ENCODE measurements at places on chromosomes 1 and 21.

DNA sequence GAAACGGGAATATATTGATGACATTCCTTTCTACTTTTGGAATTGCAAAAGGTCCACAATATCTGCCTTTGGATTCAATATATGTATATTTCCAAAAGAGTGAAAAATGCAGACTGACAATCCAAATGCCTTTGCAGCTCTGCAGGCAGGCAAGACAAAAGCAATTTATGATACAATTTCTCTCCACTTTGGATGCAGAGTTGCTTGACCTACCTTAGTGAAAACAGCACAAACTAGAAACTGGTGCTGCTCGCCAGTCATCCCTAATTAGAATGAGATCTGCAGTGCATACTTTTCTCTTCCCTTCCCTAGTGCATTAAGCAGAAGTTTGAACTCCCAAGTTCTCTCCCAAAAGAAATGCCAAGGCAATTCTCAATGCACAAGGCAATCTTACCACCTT is 56.8 kb downstream of the KIAA0319L start:
- no peak for DNase-seq

DNA sequence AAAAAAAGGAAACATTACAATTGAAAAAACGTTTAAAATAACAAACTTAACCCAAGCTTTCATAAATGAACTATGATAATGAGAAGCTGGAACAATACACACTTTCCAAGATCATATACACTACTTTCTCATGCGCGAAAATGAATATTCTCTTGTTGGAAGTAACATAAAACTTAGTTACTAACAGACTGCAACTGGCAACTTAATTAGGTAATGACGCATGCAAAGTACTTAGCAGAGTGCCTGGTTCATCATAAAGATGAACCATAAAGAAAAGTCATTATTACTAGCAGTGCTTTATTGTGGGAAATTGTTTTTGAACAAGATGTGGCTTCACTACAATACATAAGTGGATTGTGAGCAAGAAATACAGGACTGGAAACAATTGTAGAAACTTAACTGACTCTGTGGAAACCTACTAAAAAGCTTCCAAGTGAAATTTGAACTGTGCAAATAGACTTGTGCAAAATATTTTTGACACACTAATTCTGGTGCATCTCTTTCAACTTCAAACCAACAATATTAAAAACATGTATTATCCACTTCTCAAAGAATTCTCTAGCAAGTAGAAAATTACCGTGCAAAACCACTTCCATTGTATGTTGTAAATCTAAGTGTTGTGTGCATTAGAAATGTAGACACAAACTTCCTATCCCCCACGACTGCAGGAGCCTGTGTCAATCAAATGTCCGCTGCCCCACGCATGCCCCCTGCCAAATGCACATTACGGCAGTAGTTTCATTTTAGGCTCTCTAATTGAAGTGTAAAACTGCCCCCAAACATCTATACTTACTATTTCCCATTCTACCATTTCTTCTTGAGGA is 2.0 kb downstream of the ARHGAP29 start:
- DNase-seq, result no peak

DNA sequence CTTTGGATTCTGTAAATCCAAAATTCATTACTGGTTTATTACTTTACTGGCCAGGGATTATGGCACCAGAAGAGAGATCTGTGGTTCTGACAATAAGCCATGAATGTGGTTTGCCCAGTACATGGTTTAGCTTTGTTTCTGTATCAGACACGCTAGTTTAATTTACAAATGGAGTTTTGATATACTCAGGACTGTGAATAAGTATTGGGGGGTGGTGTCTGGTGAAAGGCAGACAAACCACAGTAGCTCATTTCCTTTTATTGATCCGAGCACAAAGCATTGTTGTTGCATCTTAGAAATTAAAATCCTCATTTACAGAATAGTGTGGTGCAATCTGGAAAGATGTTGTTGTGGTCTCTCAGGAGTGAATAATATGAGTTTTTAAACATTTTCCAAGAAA is 96.0 kb downstream of the ST6GALNAC3 start:
- DNase-seq, result no peak

DNA sequence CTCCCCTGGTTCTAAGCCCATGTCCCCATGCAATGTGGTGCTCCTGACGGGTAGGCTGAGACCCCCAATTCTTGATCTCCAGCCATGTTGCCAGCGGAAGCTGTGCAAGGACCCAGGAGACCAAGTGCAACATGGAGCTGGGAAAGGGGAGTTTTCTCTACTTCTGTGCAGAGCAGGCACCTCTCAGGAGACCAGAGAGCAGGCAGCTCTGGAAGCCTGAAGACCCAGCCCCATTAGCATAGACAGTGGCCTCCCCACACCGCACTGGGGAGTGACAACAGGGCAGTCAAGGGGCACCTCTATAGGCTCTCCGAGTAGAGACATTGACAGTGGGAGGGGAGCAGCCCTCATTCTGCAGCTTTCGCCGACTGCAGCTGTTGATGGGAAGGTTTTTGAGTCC is 410.2 kb downstream of the MATN1 start:
- no peak for DNase-seq

GRCh38 chr1:114094675-114095074 is 59.0 kb downstream of the SYT6 start:
- DNase-seq, result no peak

DNA sequence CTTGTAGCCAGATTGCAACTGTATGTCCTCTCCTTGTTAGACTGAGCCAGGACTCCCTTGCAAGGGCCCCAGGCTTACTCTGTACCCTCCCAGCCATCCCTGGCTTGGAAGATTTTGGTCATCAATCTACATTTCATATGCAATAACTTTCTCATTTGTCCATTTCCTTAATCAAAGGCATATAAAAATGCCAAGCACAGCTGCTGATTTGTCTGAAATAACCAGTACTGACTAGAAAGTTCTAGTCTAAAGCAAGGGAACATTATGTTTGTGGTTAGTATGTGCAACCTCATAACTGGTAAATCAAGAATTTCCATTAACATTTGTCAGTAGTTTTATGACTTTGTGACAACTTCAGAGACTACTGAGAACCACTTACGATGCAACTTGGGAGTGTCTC is 370.2 kb downstream of the ST6GALNAC3 start:
- DNase-seq, result no peak

DNA sequence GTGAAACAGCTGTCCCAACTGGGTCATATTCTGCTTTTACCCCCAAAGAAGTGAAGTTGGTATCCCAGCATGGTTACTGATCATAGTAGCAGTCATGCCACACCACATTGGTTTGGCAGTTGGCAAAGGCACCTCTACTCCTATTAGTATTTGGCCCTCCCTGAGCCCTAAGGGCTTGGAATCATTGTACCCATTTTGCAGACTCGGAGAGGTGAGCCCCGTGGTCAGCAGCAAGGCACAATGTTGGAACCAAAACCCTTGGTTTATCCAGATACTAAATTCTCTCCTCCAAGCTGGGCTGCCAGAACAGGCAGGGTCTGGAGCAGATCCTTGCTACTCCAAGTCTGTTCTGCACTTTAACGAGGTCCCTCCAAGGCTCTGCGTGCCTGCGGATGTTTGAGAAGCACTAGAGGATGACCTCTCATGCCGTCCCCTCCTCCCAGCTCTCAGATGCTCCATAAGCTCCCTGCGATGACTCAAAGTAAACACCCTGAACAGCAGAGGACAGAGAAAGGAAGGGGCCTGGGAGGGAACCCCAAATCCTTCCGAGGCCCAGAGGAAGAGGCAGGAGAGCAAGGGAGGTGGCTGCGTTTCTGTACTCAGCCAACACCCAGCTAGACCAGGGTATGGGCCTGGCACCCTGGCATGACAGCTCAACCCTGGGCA is 89.3 kb downstream of the PAX7 start:
- no peak for DNase-seq

GRCh38 chr1:177315761-177316160 is 145.0 kb downstream of the BRINP2 start:
- no peak for DNase-seq

- no peak for DNase-seq
Observed at GRCh38 chr1:95548211-95548610, 314.2 kb downstream of the RWDD3 start.

DNA sequence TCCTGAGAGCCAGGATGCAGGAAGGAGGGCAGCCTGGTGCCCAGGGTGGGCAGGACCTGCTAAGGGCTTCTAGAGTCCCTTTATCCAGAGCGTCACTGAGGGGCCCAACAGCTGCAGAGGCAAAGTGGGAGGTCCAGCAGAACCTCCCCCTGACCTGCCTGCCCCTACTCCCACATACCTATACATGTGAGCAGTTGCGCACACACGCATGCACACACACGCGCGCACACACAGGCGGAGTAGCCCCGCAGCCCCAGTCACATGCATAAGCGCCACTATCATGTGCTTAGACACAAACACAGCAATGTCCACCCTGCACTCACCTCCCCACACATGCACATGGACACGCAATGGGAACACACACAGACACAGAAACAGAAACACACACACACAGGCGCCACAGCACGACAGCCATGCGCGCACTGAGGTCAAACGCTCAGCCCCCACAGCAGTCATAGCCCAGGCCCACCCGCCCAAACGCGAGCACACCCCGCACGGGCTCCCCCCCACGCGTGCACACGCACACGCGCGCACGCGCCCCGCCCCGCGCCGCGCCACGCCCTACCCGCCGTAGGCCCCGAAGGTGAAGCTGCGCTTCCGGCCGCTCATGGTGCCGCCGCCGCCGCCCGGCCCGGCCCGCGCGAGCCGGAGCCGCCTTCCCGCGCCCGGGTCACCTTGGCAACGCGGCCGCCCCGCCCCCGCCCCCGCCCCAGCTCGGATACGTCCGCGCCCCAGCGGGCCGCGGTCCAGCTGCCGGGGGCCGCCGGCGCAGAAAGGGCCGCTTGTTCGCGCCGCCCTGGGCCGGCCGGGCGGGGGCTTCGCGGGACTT is 17.7 kb downstream of the RAP1GAP start:
- DNase-seq, result no peak

- no peak for DNase-seq
Observed at GRCh38 chr1:215889871-215890270, 322.8 kb downstream of the KCTD3 start.

DNA sequence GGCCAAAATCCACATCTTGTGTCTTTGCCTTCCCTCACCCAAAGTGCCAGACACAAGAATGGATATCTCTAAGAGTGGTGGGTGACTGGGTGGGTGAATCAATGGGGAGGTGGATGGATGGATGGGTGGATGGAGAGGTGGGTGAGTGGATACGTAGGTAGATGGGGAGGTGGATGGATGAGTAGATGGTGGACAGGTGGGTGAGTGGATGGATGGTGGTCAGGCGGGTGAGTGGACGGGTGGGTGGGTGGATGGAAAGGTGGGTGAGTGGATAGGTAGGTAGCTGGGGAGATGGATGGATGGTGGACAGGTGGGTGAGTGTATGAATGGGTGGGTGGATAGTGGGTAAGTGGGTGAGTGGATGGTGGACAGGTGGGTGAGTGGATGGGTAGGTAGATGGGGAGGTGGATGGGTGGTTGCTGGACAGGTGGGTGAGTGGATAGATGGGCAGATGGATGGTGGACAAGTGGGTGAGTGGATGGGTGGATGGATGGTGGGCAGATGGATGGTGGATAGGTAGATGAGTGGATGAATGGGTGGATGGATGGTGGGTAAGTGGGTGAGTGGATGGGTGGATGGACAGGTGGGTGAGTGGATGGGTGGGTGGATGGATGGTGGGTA is 34.2 kb downstream of the SLC19A1 start:
- no peak for DNase-seq

DNA sequence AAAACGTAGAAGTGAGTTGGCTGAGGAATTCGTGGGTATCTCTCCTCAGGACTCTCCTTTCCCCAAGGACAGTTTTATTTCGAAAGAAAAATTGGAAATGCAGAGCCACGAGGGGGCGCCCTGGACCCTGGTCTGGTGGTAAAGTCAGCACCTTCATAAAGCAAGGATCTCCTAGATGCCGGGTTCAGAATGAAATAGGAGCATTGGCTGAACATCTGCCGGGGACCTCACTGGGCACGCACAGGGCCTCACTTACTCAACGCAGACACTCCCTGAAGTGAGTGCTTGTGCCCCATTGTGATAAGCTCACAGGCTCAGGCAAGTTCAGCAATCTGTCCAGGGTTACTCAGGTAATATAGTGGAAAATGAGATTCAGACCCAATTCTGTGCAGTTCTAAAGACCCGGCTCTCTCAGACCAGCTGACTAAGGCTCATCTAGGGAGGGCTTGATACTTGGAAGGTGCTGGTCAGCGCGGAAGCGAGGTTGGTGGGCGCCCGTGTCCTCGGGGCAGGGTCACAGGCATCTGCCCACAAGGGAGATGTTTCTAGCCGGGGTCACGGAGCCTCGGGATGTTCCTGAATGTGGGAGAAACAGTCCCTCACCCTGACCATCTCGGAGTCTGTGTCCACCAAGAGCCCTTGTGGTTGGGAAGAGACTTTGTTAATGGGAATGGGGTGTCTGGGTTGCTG is 55.7 kb upstream of the ETV3 start:
- no peak for DNase-seq

- no peak for DNase-seq
Observed at GRCh38 chr21:10641107-10641506, 119.7 kb downstream of the TPTE start.

GRCh38 chr1:248366609-248367008 is 5.1 kb downstream of the OR2T4 start:
- DNase-seq, result no peak

GRCh38 chr1:235734335-235734734 is 84.8 kb upstream of the GNG4 start:
- no peak for DNase-seq

- DNase-seq, result peak; percentile 18
Observed at GRCh38 chr1:20151906-20152598, 12.9 kb downstream of the PLA2G2F start.

DNA sequence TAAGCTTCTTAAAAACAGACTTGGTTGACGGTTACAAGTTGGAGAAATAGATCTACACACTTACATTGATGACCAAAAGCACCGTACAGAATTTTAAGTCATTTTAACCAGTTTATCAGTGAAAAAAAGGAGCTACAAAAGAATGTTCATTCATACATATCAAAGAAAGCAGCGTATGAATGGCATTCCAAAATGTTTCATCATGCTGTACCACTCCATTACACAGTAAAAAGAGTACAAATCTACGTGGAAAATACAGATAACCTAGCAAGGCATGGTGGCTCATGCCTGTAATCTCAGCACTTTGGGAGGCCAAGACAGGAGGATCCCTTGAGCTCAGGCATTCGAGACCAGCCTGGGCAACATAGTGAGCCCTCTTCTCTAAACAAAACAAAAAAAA is 40.3 kb downstream of the ZZZ3 start:
- DNase-seq, result no peak

- DNase-seq, result no peak
Observed at GRCh38 chr1:239547987-239548386, 161.6 kb downstream of the CHRM3 start.

DNA sequence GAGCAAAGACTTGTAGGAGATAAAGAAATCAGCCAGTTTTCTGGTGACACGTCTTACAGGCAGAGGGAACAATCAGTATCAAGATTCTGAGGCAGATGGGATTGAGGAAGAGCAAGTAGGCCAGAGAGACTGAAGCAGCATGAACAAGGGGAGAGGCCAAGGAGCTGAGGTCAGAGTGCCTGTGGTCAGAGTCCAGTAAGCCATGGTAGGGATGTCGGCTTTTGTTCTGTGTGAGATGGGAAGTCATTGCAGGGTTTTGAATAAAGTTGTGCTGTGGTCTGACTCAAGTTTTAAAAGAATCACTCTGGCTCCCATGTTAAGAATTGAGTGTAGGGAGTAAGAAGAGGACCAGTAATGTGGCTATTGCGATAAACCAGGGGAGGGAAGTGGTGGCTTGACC is 85.9 kb upstream of the IVNS1ABP start:
- no peak for DNase-seq
